Amniotic epithelial cell (primary cell): ENCODE measurements at places on chromosomes 7 and 10.

DNA sequence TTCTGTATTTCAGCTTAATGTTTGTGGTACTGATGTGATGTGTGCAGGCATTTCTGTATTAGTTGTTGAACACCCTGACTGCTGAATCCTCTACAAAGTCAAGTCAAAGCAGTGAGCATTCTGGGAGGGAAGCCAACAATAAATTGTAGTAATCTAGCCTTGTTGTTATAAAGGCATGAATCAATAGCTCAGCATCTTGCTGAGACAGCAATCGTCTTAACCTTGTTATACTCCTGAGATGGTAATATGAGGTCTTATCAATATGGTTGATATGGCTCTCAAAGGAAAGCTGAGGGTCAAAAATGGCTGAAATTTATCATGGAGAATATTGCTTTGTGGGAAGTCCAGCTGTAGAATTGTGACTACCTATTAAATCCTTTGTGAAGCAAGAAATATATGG is 299.4 kb downstream of the DNAJB9 start:
- no peak for DNase-seq

DNA sequence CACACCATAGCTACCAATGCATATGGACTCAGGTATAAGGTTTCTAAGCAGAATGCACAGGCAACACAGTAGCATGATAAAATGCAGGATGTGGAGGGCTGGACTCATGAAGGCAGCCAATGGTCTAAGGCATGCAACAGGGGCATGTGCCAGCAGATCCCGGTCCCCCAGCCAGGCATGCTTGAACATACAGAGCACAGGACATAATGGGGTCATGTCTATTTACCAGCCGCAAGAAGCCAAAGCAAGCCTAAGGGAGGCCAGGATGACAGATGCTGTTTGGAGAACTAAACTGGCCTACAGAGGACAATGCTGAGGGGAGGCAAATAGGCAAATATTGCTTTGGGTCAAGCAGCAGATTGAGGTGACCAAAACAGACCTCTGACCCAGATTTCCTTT is 60.0 kb upstream of the PDLIM1 start:
- DNase-seq = no peak

GRCh38 chr10:119598397-119598796 is 1.6 kb upstream of the TIAL1 start:
- no peak for DNase-seq

- DNase-seq = no peak
Observed at GRCh38 chr10:51433949-51434475, 265.4 kb downstream of the CSTF2T start.

DNA sequence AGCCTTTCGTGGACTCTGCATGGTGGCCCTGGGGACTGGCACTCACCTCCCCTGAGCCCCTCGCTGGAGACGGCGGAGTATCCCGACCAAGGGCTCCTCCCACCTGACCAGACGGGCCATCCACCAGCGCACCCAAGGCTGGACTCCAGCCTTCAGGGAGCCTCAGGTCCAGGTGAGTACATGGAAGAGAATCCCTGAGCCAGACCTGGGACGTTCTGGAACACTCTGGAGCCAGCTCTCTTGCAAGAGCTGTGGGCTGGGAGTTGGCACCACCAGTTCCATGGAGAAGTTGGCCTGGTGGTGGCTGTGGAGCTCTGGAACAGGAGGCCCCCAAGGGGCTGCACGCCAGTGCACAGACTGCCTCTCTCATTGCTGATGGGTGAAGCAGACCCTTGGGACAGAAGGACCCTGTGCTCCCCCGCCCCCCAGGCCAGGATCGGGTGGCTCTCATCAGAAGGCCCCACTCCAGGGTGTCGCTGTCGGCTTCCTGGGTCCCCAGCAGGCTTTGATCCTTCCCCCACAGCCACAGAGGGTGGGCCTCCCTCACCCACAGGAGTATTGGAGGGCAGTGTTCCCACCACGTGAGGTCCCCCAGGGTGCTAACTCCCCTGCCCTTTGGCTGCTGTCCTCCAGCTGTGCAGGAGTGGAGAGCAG is 189.9 kb downstream of the EBF3 start:
- DNase-seq = no peak

- no peak for DNase-seq
Observed at GRCh38 chr7:39845006-39845405, 105.0 kb upstream of the CDK13 start.

- DNase-seq = no peak
Observed at GRCh38 chr10:77800320-77800719, 126.2 kb downstream of the DLG5 start.

- DNase-seq = no peak
Observed at GRCh38 chr7:84469034-84469433, 274.4 kb upstream of the SEMA3A start.

- no peak for DNase-seq
Observed at GRCh38 chr7:88361357-88361756, 54.7 kb upstream of the STEAP4 start.

DNA sequence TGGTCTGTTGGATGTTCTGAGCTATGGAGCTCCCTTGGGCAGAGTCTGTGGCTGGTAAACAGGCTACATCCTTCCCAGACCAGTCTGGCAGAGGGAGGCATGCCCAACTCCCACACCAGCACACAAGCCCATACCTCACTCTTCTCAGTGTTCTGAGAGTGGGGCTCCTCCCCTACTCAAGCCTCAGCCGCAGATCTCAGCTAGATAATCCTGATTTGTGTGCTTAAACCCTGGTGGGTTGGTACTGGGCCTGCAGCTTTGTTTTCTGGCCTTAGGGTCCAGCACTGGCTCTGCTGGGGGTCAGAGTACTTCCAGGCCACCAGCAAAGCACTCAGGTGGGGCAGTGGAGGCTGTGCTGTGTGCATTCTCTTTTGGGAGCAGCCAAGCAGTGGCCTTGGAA is 70.4 kb downstream of the MGAM2 start:
- DNase-seq = no peak

GRCh38 chr10:75303045-75303777 is 67.5 kb upstream of the COMTD1 start:
- DNase-seq = no peak

GRCh38 chr10:98328163-98328562 is 60.2 kb upstream of the LOXL4 start:
- no peak for DNase-seq

- no peak for DNase-seq
Observed at GRCh38 chr10:33731322-33731721, 396.9 kb upstream of the NRP1 start.

- peak; percentile 99 for DNase-seq
Observed at GRCh38 chr7:5423976-5424748, 528 bp upstream of the TNRC18 start.

GRCh38 chr10:120019568-120019967 is 127.0 kb downstream of the SEC23IP start:
- no peak for DNase-seq

DNA sequence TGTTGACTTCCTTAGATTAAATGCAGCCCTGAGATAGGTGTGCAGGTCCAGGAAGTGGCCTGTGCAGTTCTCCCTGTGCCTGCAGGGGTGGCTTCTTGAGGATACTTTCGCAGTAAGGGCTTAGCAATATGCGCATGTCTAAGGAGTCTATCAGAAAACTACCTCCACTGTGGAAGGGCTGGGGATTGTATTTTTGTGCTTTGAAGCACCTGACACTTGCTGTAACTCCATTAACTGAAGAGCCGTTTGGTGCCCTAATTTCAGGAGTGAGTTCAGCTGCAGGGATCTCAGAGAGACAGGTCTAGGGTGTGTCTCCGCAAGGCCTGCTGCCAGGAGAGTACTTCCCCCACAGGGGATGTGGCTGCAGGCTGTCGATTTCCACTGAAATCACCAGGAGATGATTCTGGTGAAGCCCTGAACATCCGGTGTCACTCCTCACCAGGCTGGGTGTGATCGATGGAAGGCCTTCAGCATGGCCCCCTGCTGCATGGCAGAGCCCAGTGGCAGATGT is 35.5 kb downstream of the IKZF1 start:
- no peak for DNase-seq

- DNase-seq = no peak
Observed at GRCh38 chr10:108620821-108621534, 1302.3 kb downstream of the XPNPEP1 start.

GRCh38 chr10:96639899-96640298 is 53.1 kb upstream of the TM9SF3 start:
- no peak for DNase-seq

- peak; percentile 92 for DNase-seq
Observed at GRCh38 chr10:3248526-3249306, 76.1 kb upstream of the PITRM1 start.

DNA sequence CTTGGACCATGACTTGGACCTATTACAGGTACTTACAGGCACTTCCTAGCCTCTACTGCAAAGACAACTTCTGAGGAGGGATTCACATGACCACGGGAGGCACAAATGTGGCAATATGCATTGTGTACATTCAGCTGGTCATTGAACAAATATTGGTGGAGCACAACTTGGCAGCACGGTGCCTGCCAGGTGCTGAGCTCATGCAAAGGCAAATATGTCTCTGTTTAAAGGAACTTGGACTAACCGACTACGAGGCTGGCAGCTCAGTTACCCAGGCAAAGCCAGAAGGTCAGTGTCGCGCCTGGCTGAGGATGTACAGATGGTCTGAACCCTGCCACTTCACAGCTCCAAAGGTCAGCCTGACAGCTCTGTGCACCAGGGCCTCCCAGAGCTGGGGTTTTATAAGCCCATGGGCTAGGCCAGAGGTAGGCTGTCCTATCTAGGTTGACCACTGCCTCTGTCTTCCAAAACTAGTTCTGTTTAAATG is 6.1 kb downstream of the DENND11 start:
- DNase-seq = no peak

DNA sequence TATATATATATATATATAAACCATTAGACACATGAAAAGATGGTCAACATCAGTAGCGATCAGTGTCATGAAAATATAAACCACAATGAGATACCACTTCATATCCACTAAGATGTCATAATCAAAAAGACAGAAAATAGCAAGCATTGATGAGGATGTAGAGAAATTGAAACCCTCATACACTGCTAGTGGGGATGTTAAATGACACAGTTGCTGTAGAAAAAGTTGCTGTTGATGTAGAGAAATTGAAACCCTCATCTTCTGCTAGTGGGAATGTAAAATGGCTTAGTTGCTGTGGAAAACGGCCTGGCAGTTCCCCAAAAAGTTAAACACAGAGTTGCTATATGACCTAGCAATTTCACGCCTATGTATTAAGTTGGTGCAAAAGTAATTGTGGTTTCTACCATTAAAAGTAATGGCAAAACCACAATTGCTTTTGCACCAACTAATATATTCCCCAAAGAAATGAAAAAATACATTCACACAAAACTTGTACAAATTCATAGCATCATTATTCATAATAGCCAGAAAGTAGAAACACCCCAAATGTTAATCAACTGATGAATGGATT is 120.5 kb upstream of the ZWINT start:
- no peak for DNase-seq

DNA sequence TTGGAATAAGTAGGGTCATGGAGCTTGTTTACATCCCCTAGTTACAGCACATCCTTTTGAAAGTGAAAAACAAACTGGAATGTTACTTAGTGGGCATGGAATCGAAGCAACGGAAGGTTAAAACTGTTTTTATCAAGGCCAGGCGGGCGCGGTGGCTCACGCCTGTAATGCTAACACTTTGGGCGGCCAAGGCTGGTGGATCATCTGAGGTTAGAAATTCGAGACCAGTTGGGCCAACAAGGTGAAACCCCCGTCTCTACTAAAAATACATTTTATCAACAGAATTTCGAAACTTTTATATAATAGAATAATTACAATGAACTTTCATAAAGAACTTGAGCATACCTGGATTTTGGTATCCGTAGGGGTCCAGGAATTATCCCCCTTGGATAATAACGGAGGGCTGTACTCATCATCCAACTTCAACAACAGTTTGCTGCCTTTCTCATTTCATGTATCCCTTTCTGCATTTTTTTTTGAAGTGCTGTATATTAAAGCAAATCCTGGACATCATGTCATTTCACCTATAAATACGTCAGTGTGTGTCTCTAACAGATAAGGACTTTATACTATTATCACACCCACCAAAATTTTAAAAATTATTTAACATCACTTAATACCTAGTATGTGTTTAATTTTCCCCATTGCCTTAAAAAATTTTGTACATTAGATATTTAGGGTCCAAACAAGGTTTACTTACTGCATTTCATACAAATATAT is 1.3 kb upstream of the TMED4 start:
- no peak for DNase-seq

DNA sequence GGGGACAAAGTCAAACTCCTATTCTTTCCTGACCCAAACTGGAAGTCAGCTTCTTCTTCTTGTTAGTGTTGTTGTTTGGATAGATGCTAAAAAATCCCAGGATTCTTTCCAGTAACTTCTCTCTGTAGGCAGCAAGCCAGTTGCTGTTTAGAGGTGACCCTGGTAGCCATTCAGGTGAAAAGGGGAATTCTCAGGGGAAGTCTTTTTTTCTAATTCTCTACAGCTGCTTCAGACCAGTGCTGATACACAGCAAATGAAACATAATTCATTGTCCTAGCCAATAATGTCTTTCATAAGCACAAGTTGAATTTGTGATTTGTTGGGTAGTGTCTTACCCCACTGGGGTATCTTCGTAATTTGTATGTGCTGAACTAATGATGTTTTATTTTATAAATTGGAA is 357.3 kb downstream of the BBS9 start:
- no peak for DNase-seq

DNA sequence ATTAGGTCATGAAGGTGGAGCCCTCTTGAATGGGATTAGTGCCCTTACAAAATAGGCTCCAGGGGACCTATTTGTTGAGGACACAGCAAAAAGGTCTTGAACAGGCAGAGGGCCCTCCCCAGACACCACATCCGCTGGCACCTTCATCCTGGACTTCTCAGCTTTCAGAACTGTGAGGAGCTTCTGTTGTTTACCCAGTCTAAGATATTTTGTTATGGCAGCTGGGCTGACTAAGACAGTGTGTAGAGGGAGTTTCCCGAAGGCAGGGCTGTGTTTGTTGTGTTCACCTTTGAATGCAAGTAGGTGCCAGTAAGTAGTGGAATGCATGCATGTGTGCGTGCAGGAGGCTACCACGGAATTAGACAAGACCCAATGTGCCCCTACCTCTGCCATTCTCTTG is 106.7 kb downstream of the PTPRE start:
- no peak for DNase-seq

DNA sequence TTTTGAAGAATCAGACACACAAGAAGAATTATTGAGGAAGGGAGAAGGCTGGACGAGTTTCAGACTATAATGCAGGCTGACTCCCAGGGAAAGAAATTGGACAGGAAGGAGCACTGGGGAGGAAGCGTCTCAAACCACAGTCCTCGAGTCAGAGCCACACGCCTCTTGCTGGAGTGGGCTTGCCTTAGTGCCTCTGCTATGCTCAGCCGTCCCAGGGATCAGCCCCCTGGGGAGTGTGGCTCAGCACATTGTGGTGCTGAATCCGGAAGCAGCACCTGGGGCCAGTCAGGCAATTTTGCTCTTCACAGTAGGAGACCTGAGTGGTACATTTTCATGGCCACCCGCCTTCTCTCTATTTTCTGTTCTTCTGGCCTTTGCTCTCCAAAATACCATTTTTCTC is 67.4 kb upstream of the SLC35G1 start:
- DNase-seq = no peak
